Inflammatory macrophage treated with lipopolysaccharide for 4 hours (primary cell): ENCODE measurements at places on chromosomes 3 and 15.

- DNase-seq = no peak
Measured at GRCh38 chr15:79170256-79170664, 79.7 kb upstream of the RASGRF1 start.

DNA sequence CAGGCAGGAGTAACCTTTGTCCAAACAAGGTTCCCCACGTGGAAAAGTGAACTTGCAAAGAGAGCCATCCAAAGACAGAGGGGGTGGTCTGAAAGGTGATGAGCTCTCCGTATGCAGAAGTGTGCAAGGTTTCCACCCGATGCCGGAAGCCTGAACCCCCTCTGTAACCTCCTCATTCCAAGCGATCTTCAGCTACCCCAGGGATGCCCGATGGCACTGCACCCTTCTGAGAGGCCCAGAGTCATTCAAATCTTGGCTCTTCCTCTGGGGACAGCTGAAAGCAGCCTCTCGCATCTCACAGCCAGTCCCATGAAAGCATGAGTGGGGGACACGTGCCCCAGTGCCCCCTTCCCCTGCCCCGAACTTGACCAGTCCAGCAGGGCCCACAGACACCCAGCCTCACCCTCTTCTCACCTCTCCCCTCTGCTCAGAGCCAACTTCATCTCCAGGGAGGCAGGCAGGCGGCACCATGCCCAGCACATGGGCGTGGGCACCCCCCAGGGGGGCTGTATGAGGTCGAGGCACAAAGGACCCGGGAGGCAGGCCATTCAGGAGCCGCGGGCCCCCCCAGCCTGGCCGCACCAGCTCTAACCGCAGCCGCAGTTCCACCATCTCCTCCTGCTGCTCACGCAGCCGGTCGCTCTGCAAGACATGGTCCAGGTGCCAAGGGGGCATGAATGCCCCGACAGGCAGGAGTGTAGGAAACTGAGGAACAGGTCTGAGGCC, 8.7 kb downstream of the KIF7 start:
- DNase-seq = no peak

GRCh38 chr3:46132565-46132964, 75.5 kb downstream of the CCR1 start:
- peak; percentile 58 for DNase-seq

- DNase-seq = no peak
Measured at GRCh38 chr15:34126522-34126921, 24.6 kb downstream of the PGBD4 start.

DNA sequence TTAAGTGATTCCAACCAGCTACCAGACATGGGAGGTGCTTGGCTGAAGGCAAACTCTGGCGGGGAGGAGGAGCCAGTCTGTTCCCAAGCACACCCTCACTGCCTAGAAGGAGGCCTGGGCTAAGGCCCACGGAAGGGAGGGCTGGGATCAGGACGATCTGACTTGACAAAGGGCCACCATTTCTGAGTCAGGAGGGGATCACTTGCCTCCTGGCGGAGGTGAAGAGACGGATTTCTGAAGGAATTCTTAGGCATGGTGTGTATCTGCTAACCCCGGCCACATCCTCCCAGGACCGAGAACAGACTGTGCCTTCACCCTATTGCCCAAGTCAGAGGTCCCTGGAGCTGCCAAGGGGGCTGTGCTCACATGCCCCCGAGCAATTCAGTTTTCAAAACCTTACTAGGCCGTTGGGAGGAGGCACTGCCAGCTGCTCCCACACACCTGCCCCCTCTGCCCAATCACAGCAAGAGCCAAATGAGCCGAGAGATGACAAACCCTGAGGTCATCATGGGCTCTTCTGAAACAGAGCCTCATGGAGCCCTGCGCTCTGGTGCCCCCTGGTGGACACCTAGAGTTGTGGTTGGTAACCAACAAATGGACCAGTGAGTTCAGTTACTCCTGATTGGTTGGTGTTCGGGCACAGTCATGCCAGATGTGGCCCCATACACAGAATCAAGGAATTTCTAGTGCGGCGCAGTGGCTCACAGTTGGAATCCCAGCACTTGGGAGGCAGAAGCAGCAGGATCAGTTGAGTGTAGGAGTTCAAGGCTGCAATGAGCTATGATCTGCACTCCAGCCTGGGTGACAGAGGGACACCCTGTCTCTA, 6.5 kb upstream of the TNK2 start:
- peak; percentile 96 for DNase-seq

- no peak for DNase-seq
Measured at GRCh38 chr3:112333381-112334317, 693 bp downstream of the CD200 start.

GRCh38 chr3:117355566-117355965, 646.0 kb downstream of the TUSC7 start:
- DNase-seq = peak; percentile 26
